Stimulated activated CD4-positive, alpha-beta T cell treated with anti-CD3 and anti-CD28 coated beads, Interleukin-4, amount 100 ng/mL, for 1 hour (primary cell): ENCODE measurements at places on chromosomes 6 and 20.
A peak's percentile ranks its signal among the peaks of the same experiment; 100 is the strongest.

DNA sequence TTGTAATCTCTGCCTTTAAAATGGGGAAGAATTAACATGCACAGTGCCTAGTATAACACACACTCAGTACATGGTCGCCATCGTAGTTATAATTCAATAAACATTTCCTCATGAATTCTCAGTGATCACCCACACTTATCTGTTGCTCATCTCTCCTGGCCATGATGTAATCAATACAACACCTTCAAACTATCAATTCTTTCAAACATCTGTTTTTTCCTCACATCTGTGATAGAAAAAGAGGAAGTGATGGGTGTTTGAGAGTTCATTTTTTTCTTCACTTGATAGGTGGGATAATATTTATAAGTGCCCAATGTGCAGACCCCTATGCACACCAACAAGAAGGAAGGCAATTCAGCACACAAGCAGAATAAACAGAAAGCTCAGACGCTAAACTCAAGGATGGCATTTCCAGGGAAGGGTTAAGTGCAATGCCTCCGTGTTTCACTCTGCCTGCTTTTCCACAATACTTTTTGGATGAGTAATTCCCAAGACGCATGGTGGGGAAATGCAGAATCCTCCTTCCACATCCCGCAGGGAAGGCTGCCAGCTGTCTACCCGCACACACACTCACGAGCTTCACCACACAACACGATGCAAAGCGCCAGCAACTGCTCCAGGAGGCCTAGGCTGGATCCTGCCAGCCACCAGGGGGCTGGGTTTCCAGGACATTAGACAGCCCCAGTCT lies 100.3 kb downstream of the GMPR start:
- no peak for DNase-seq

GRCh38 chr20:57904314-57905105 lies 194.7 kb upstream of the PMEPA1 start:
- DNase-seq: no peak

DNA sequence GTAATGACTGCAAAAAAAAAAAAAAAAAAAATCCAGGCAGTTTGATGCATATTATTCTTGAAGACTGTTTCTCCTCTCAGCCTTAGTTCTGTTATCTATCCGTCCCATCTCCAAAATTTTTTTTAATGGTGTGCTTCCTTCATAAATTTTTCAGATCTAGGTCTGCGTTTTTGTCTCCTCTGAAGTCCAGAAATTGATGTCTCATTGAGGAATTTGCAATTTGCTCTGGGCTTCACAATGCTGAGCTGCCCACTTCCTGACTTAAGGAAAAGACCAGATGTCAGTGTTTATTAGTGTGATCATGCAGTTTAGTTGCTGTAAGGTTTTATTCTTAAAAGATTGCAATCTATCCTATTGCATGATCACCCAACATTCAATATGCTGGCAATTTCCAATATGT lies 297.6 kb downstream of the ZNF217 start:
- no peak for DNase-seq

GRCh38 chr6:10081957-10082356 lies 332.9 kb downstream of the TFAP2A start:
- DNase-seq: no peak

GRCh38 chr6:160882791-160883279 lies 108.7 kb upstream of the MAP3K4 start:
- no peak for DNase-seq

GRCh38 chr20:14012671-14013070 lies 17.4 kb downstream of the MACROD2 start:
- no peak for DNase-seq

GRCh38 chr20:41147767-41148191 lies 10.4 kb downstream of the PLCG1 start:
- DNase-seq: no peak

GRCh38 chr6:3516092-3516491 lies 59.2 kb upstream of the SLC22A23 start:
- DNase-seq: no peak

- DNase-seq: no peak
Measured at GRCh38 chr6:140968062-140968461, 1164.7 kb upstream of the GJE1 start.

DNA sequence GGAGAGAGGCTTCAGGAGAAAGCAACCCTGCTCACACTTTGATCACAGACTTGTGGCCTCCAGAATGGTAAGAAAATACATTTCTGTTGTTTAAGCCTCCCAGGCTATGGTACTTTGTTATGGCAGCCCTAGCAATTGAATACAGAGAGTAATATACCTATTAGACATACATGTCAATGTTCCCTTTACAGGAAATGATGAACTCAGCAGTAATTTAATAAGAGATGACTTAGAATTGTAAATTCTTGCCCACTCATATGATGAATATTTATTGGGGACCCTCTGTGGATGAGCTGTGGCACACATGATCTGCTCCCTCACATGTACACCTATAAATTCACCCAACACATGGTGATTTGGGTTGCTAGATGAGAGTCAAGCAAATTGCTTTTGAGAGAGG lies 20.4 kb upstream of the FOXA2 start:
- no peak for DNase-seq

DNA sequence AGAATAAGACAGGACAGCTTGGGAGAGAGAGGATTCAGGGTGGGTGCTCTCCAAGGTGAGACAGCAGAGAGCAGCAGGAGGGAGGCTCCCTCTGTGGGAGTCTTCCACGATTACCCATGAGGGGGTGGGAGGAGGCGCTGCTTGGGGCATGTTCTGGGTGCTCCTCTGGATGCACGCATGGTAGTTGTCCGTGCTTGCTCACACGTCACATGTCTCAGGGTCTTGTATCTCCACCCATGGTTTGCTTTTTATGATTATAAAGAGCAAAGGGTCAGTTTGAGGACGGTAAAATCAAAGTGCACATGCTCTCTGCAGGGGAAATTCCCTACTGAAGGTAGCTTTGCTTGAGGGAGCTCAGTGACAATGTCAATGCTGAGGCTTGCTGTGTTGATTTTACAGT lies 338.4 kb downstream of the THBS2 start:
- DNase-seq: no peak

DNA sequence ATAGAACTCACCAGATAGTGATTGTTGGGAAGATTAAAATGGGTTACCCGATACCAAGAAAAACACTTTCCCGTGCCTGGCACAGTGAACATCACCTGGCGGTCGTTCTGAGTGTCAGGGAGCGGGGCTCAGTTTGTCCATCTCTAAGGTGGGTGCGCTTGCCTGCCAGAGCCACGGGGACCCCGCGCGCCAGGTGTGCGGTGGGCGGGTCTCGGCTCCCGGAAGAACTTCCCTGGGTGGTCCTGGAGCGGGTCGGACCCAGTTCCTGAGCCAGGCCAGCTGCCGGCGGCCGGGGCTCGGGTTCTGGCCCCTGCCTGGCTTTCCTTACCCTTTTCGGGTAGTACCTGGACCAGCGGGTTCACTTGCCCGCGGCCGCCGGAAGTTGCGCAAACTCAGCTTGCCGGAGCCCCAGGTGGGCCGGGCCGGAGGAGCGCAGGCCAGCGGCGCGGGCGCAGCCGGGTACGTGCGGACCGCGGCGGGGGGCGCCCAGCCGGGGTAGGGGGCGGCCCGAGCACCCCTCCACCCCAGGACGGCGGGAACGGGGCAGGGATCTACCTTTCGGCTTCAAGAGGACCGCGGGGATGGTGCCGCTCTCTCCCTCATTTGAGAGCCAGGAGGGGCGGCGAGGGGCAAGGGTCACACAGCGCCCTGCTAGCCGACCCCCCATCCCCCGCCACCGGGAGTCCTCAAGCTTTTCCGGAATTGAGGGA lies 7.5 kb downstream of the FAM110A start:
- DNase-seq: peak; percentile 34

DNA sequence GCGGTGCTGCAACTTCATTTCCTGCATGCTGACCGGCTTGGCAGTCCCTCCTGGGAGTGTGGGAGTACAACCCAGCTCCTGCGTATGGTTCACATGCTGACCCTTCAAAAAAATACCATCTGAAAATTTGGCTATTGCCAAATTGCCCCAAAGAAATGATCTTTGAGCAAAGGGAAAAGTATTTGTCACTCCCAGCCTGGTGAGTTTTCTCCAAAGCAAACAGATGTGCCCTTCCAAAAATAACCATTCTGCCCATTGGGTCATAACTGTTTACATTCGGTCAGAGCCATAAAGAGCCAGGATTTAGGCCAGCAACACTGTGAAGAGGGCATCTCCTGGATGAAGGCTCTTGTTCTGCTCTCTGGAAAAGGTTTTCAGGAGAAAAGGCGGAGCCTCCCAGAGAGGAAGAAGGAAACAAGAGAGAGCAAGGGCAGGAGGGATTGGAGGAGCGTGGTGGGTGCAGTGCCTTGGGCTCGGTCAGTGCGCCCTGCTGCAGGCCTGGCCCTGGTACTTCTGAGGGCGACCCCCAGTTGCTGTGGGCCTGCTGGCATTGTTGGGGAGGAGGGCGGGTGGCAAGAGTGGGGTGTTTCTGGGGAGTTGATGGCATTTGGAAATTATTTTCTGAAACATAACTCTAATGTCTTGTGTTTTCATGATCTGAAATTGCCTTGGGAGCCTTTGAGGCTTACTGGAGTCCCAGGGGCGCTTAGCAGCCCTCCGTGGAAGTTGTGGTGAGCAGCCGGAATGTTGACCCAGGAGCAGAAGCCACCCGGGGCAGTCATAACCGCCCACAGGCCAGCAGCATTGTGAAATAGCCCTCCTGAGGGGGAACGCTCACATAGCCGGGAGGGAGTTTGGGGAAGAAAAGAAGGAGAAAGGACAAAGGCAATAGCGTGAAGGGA lies 248.4 kb downstream of the MYLK4 start:
- no peak for DNase-seq

- no peak for DNase-seq
Measured at GRCh38 chr6:127131772-127132376, 13.4 kb downstream of the RSPO3 start.

GRCh38 chr20:25050082-25050481 lies 7.9 kb downstream of the ACSS1 start:
- DNase-seq: no peak

GRCh38 chr20:39270837-39271604 lies 308.9 kb downstream of the DHX35 start:
- no peak for DNase-seq

- no peak for DNase-seq
Measured at GRCh38 chr6:34350137-34350933, 42.1 kb downstream of the NUDT3 start.

DNA sequence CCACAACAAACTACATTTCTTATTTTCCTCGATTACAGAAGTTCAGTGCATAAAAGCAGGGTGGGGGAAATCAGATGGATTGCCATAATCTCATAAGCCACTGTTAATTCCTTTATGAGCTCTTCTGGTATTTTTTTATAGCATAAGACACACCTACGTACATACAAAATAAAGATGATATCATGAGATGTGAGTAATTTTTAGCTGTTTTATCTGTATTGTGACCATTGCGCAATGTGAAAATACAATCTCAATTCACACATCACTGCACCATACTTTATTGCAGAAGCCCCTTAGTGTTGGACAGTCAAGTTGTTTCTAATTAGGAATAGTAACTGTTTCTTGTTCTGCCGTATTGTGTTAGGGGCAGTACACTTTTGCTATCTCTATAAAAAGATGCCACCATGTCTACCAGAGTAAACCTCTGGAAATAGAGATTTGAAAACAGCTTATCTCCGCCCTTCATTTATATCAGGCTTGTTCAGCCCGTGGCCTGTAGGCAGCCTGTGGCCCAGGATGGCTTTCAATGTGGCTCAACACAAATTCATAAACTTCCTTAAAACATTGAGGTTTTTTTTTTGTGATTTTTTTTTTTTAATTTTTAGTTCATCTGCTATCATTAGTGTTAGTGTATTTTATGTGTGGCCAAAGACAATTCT lies 90.4 kb downstream of the FARS2 start:
- no peak for DNase-seq

GRCh38 chr20:33769043-33769442 lies 37.2 kb downstream of the ZNF341 start:
- no peak for DNase-seq

GRCh38 chr6:33673851-33674250 lies 37.6 kb downstream of the UQCC2 start:
- DNase-seq: no peak

DNA sequence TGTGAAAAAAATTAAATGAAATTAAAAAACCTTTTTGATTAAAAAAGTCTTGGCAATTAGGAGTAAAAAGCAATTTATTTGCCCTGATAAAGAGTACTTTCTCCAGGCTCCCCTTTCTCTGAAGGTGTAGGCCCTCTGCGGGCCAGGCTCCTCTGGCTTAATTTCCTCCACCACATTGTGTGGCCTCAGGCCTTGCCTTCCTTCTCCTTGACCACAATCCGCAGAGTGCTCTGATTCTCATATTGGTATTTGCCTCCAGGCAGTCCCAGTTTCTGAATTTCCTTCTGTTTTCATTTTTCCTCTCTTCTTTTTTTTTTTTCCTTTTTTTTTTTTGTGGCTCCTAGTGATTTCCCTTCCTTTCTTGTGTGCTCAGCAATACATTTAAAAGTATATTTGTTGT lies 96.4 kb downstream of the AIG1 start:
- no peak for DNase-seq

DNA sequence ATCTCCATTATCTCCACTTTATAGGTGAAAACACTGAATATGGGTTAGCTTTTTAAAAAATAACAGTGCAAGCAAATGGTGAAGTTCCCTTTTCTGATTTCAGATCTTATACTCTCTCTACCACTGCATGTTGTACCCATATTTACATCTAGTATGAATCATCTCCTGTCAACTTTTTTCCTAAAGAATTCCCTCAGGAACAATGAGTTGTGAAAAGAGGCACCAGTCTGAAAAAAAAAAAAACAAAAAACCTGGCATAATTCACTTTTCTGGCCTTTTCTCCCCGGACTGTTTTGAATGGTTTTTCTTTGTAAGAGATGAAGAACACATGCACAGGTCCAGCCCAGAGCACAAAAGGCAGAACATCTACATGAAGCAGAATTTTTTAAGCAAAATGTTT lies 596.0 kb downstream of the COL12A1 start:
- DNase-seq: no peak

- no peak for DNase-seq
Measured at GRCh38 chr6:10309457-10310329, 105.2 kb downstream of the TFAP2A start.
